ENCODE measurements at places on chromosomes 3 and 15. TPM values are rescaled to one million over a fixed set of nuclear protein-coding genes. Genes with fewer than 3 reads are reported as not detected.

A4GNT gene
- total RNA-seq, result not detected

NR1I2 gene
- total RNA-seq, result not detected

GPR62 gene
- under 0.01 TPM for total RNA-seq

CPLX3 gene
- not detected for total RNA-seq

GOLGA6A gene
- not detected for total RNA-seq

NDUFAF3 gene
- total RNA-seq, result 52.9 TPM
